ENCODE measurements at places on chromosomes 3 and 15. TPM values are rescaled to one million over a fixed set of nuclear protein-coding genes. Genes with fewer than 3 reads are reported as not detected.

The GP5 gene
- polyA plus RNA-seq, result not detected

The RPS27L gene
- polyA plus RNA-seq, result 193 TPM

The CHL1 gene
- 0.80 TPM for polyA plus RNA-seq

The ARL14 gene
- polyA plus RNA-seq, result 0.27 TPM

The THSD4 gene
- 8.1 TPM for polyA plus RNA-seq

The STRIT1 gene
- polyA plus RNA-seq, result 0.30 TPM

The PLEKHO2 gene
- polyA plus RNA-seq, result 49.3 TPM

The PPP2R3A gene
- polyA plus RNA-seq, result 20.6 TPM

The FAM219B gene
- polyA plus RNA-seq, result 51.4 TPM

The CLN6 gene
- 33.0 TPM for polyA plus RNA-seq

The COL8A1 gene
- polyA plus RNA-seq, result 5.9 TPM

The REC114 gene
- polyA plus RNA-seq, result not detected

The SLC9C1 gene
- polyA plus RNA-seq, result not detected

The IQCF5 gene
- not detected for polyA plus RNA-seq

The PEAK1 gene
- polyA plus RNA-seq, result 13.0 TPM

The GOLGA6L25 gene
- polyA plus RNA-seq, result not detected

The EIF3J gene
- polyA plus RNA-seq, result 26.3 TPM

The CHRM5 gene
- polyA plus RNA-seq, result 0.15 TPM

The TMEM108 gene
- polyA plus RNA-seq, result 6.2 TPM

The RNF13 gene
- polyA plus RNA-seq, result 80.8 TPM

The GOLGA8S gene
- polyA plus RNA-seq, result 0.05 TPM

The FOXB1 gene
- not detected for polyA plus RNA-seq

The ARPP21 gene
- polyA plus RNA-seq, result 0.79 TPM

The TUSC7 gene
- not detected for polyA plus RNA-seq

The RTP1 gene
- polyA plus RNA-seq, result 0.03 TPM

The BUB1B gene
- polyA plus RNA-seq, result 2.9 TPM

The SMC4 gene
- 44.5 TPM for polyA plus RNA-seq

The ZMYND10 gene
- polyA plus RNA-seq, result not detected

The GABRR3 gene
- polyA plus RNA-seq, result not detected

The SLC15A2 gene
- polyA plus RNA-seq, result 0.51 TPM

The SCN11A gene
- 0.16 TPM for polyA plus RNA-seq

The BLM gene
- polyA plus RNA-seq, result 2.2 TPM

The C2CD4B gene
- polyA plus RNA-seq, result not detected

The ACKR4 gene
- 1.6 TPM for polyA plus RNA-seq

The COX5A gene
- polyA plus RNA-seq, result 244 TPM
